Calu3 (cell line): ENCODE measurements at places on chromosomes 16 and 17. TPM values are rescaled to one million over a fixed set of nuclear protein-coding genes. Genes with fewer than 3 reads are reported as not detected.
A peak's percentile ranks its signal among the peaks of the same experiment; 100 is the strongest.

The KRT34 gene
- not detected in 2 replicates for total RNA-seq

GRCh38 chr16:87921236-87921773, 15.0 kb downstream of the CA5A start:
- DNase-seq: no peak
- no peaks in the 10 kb centered on the region for H3K4me1 ChIP-seq

DNA sequence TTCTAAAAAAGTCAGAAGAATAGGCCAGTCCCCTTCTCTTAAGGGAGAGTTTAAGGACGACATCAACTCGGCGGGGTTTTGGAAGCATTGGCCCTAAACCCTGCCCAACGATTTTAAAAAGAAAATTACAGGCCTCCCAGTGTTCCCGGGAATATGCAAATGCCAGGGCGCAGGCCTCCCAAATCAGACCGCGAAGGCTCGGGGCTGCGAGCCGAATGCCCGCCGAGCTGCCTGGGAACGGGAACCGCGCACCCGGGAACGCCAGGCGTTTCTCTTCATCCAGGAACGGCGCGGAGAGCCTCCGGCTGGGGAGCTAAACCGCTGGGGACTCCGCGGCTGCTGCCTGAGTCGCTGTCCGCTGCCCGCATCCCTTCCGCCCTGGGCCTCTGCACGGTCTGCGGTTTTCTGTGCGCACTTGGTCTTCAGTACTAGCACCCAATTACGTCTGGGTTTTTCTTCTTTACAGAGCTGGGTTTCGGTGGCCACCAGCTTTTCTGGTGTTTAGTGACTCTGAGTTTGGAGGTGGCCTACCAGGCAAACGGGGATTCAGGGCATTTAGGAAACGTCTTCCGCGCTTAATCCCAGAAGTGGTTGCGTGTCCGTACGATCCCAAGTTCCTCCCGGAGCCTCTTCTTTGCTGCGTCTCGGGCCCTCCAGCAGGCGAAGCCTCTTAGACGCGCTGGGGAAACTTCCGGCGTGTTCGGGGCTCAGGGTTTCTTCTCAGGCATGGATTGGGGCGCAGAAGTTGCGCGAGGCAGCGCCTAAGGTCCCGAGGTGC, 5.7 kb downstream of the IRX5 start:
- no peak overlapping the region for H3K4me3 ChIP-seq
- no peak for DNase-seq
- H3K36me3 ChIP-seq: peaks cover 9% of the 10 kb centered on the region
- H3K4me1 ChIP-seq: no peaks in the 10 kb centered on the region
- H3K27ac ChIP-seq: no peak overlapping the region

DNA sequence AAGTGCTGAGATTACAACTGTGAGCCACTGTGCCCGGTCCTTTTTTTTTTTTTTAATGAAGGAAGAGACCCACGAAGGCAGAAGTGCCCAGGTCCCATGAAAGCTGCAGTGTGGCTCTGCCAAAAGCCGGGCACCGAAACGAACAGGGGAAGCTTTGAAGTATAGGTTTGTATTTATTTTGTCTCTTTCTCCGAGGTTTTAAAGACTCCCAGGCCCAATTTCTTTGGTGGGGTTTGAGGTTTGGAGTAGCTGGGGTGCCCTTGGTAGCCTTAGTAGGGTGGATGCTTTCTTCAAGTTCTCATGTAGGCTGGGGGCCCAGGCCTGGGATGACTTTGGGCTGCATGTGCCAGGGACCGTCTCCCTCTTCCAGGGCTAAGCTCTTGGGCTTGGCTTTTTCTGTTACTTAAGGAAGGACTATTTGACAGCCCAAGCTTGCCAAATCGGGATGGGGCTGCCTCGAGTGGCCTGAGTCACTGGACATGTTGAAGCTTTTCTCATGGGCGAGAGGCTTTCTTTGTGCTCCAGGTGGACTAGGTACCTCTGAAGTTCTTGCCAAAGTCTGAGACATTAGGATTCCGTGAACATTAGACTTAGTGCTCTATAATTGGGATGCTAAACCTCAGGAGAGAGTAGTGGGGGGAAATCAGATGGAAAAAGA, 66.3 kb downstream of the WIPI1 start:
- no peaks in the 10 kb centered on the region for H3K27me3 ChIP-seq
- peaks cover 8% of the 10 kb centered on the region for H3K4me1 ChIP-seq
- no peak overlapping the region for H3K27ac ChIP-seq
- DNase-seq: no peak
- no peaks in the 10 kb centered on the region for H3K36me3 ChIP-seq

DNA sequence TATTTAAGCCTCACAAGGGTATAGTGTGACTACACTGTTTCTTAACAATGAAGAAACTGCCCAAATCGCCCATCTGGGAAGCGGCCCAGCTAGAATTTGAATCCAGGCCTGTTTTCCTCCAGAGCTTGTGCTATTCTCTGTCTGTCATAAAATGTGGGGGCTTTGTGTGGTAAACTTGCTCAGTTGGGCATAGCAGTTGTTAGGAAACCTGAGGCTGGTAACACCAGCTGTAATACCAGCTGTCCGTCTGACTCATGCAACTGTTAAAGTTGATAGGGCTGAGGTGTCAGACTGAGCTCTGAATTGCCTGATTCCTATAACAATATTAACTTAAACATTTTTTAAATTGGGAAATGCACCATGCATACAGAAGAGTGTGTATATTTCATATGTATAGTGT, 9.3 kb downstream of the NOD2 start:
- no peaks in the 10 kb centered on the region for H3K27me3 ChIP-seq
- DNase-seq: no peak
- no peak overlapping the region for H3K27ac ChIP-seq
- H3K4me1 ChIP-seq: peaks cover 29% of the 10 kb centered on the region

DNA sequence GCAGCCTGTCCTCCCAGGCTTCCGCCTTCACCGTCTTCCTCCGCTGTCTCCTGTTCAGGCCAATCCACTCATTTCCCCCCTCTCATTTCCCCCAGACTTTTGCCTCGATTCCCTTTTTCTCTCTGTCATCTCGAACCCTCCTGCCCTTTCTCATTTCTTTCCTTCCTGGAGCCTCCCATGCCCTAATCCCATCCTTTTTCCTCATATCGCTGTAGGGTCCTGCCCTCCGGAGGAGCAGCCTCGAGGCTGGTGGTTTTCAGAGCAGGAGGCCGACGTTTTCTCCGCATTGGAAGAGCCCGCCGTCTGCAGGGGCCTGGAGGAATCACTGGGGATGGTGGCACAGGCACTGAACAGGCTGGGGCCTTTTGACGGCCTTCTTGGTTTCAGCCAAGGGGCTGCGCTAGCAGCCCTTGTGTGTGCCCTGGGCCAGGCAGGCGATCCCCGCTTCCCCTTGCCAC, 597 bp downstream of the OVCA2 start:
- H3K36me3 ChIP-seq: peaks cover 31% of the 10 kb centered on the region
- H3K4me1 ChIP-seq: peaks cover 10% of the 10 kb centered on the region
- H3K4me3 ChIP-seq: peak overlapping the region; percentile 83
- H3K27me3 ChIP-seq: no peaks in the 10 kb centered on the region

GRCh38 chr17:9598661-9599060, 22.2 kb downstream of the CFAP52 start:
- no peak overlapping the region for H3K27ac ChIP-seq
- no peaks in the 10 kb centered on the region for H3K36me3 ChIP-seq

- H3K27me3 ChIP-seq: no peaks in the 10 kb centered on the region
- no peak overlapping the region for H3K27ac ChIP-seq
- H3K4me3 ChIP-seq: no peak overlapping the region
- peaks cover 73% of the 10 kb centered on the region for H3K36me3 ChIP-seq
- DNase-seq: no peak
Observed at GRCh38 chr16:89811321-89811720, 5.1 kb downstream of the FANCA start.

DNA sequence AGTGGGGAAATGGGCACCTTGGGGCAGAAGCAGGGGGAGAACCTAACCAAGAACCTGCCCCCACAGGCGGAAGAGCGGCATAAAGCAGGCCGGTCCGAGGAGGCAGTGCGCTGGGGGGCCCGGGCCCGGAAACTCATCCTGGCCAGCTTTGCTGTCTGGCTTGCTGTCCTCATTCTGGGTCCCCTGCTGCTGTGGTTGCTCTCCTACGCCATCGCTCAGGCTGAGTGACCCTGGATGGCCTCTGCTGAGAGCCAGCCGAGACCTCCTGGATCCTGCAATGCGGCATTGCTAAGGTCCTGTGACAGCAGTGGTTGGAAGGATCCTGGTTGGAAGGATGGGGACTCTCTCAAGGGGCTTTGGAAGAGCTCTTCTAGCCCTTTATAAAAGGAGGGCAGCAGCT, 4.5 kb upstream of the PHKG2 start:
- peaks cover 93% of the 10 kb centered on the region for H3K36me3 ChIP-seq
- no peak overlapping the region for H3K27ac ChIP-seq
- H3K27me3 ChIP-seq: no peaks in the 10 kb centered on the region

GRCh38 chr16:85751698-85752501, 1.0 kb upstream of the C16orf74 start:
- peaks cover 6% of the 10 kb centered on the region for H3K36me3 ChIP-seq
- peak overlapping the region; percentile 91 for H3K4me3 ChIP-seq
- peaks cover 49% of the 10 kb centered on the region for H3K27me3 ChIP-seq
- peaks cover 35% of the 10 kb centered on the region for H3K4me1 ChIP-seq
- no peak for DNase-seq

GRCh38 chr16:24041834-24042631, 206.2 kb downstream of the PRKCB start:
- no peaks in the 10 kb centered on the region for H3K36me3 ChIP-seq
- H3K27me3 ChIP-seq: peaks cover 60% of the 10 kb centered on the region
- no peaks in the 10 kb centered on the region for H3K4me1 ChIP-seq

- no peak overlapping the region for H3K4me3 ChIP-seq
- no peaks in the 10 kb centered on the region for H3K27me3 ChIP-seq
- H3K4me1 ChIP-seq: no peaks in the 10 kb centered on the region
- no peak for DNase-seq
Observed at GRCh38 chr17:18172531-18173278, 10.9 kb upstream of the ALKBH5 start.

DNA sequence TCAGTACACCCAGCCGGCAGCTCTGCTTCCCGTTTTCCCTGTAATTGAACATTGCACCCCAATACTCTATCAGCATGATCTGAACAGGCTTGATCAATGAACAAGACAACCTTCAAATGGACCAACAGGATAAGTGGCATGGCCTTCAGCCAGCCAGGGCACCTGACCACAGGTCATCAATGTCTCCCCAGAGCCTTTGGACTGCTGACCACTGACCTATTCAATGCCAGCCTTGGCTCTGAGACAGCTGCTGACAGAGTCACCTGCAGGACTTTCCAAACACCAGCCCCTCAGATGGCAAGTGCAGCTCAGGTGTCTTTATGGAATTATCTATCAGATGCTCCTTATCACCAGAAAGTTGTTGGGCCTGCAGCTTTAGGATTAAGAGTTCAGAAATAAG, 462.9 kb upstream of the ASIC2 start:
- peaks cover 51% of the 10 kb centered on the region for H3K27me3 ChIP-seq
- no peak overlapping the region for H3K27ac ChIP-seq
- no peaks in the 10 kb centered on the region for H3K36me3 ChIP-seq

GRCh38 chr17:78939615-78940014, 14.4 kb upstream of the TIMP2 start:
- no peaks in the 10 kb centered on the region for H3K27me3 ChIP-seq
- no peak overlapping the region for H3K27ac ChIP-seq
- H3K4me1 ChIP-seq: peaks cover 13% of the 10 kb centered on the region
- DNase-seq: no peak
- peaks cover 7% of the 10 kb centered on the region for H3K36me3 ChIP-seq

DNA sequence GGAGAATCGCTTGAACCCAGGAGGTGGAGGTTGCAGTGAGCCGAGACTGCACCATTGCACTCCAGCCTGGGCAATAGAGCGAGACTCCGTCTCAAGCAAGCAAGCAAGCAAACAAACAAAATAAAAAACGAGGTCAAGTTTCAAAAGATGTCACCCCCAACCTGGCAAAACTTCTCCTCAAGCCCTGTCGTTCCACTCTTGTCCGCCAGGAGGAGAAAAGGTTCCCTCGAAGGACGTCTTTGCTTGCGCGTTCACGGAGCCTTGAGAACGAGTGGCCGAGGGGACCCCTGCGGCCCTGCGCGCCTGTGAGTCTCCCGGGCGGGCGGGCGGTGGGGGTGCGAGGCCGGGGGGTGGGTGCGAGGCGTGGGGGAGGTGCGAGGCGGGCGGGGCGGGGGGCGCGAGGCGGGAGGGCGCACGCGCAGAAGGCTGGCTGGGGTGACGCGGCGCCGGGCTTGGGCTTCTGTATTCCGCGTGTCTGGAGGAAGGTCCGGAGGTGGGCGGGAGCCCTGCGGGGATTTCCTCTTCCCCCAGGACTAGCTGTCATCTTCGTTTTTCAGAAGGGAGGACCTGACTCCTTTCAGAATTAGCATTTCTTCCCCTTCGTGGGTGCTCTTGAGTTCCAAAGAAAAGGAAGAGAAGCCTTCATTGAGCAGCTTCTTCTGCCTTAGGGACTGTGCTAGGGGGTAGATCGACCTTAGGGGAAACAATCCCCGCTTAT, 3.7 kb downstream of the SLC52A1 start:
- DNase-seq: peak; percentile 71
- H3K4me1 ChIP-seq: no peaks in the 10 kb centered on the region
- no peaks in the 10 kb centered on the region for H3K27me3 ChIP-seq
- H3K36me3 ChIP-seq: peaks cover 6% of the 10 kb centered on the region
- peak overlapping the region; percentile 54 for H3K4me3 ChIP-seq
- H3K27ac ChIP-seq: no peak overlapping the region

DNA sequence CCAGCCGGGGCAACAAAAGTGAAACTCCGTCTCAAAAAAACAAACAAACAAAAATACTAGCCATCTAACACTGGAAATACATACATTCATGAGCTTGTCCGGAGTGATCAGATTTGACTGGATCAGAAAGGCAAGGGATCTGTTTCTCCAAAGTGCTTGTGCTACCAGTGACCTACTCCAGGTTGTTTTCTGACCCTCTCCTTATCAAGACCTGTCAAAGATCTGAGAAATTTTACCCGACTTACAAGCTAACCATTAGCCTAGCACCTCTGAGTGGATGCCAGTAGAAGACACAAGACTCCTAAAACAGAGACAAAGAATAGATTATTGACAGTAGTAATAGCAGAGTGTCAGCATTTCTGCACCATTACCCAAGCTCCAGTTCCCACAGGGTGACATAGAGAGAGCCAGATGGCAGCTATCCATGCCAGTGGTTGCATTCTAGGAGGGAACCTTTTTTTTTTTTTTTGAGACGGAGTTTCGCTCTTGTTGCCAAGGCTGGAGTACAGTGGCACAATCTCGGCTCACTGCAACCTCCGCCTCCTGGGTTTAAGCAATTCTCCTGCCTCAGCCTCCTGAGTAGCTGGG, 9.8 kb downstream of the ASPA start:
- H3K36me3 ChIP-seq: no peaks in the 10 kb centered on the region
- H3K27ac ChIP-seq: no peak overlapping the region
- peaks cover 48% of the 10 kb centered on the region for H3K27me3 ChIP-seq
- no peak for DNase-seq
- H3K4me1 ChIP-seq: no peaks in the 10 kb centered on the region

The TMEM97 gene
- total RNA-seq: 110 and 114 TPM in 2 replicates

DNA sequence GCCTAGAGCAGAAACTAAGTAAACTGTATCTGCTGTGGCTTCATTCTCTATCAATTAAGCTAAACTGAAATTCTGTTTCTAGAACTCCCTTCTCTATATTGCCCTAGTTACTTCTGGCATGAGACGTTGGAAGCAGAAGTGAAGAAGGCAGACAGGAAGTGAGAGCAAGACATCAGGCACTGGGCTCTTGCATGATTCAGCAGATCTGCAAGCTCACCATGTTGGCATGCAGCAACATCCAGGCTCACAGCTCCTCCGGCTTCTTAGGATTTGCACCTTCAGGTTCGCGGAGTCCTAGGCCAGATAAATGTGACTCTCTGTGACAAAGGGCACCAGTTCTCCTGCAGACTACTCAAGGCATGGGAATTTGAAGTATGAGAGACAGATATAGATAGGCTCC, 148.3 kb downstream of the CDH8 start:
- no peaks in the 10 kb centered on the region for H3K27me3 ChIP-seq
- DNase-seq: no peak
- H3K36me3 ChIP-seq: no peaks in the 10 kb centered on the region
- no peak overlapping the region for H3K27ac ChIP-seq
